ENCODE measurements at places on chromosomes 13 and 19. TPM values are rescaled to one million over a fixed set of nuclear protein-coding genes. Genes with fewer than 3 reads are reported as not detected.

SIGLECL1 gene
- total RNA-seq, result not detected

- no peak for DNase-seq
Measured at GRCh38 chr19:1170938-1171754, 2.9 kb downstream of the SBNO2 start.

DNA sequence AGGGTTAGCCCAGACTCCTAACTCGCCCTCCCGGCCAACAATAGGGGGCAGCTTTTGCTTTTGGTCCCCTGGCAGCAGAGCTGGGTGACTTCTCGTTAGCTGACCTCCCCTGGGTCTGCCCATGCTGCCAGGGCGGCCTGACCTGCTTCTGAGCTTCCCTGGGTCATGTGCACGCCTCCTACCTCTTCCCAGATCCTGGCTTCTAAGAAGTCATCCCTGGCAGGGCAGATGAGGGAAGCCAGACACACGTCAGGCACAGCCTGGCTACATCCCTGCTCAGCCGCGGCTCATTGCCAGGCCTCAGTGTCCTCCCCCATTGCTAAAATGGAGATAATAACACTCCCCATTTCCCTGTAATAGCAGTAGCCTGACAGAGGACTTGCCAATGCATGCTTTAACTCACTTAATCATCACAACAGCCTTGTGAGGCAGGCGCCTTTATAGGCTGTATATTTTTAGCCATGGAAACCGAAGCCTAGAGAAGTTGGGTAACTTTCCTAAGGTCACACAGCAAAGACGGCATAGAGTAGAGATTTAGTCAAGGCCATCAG lies 2.1 kb downstream of the KCNK6 start:
- no peak for DNase-seq

GRCh38 chr19:16184665-16185122 lies 516 bp upstream of the FAM32A start:
- DNase-seq, result no peak

DNA sequence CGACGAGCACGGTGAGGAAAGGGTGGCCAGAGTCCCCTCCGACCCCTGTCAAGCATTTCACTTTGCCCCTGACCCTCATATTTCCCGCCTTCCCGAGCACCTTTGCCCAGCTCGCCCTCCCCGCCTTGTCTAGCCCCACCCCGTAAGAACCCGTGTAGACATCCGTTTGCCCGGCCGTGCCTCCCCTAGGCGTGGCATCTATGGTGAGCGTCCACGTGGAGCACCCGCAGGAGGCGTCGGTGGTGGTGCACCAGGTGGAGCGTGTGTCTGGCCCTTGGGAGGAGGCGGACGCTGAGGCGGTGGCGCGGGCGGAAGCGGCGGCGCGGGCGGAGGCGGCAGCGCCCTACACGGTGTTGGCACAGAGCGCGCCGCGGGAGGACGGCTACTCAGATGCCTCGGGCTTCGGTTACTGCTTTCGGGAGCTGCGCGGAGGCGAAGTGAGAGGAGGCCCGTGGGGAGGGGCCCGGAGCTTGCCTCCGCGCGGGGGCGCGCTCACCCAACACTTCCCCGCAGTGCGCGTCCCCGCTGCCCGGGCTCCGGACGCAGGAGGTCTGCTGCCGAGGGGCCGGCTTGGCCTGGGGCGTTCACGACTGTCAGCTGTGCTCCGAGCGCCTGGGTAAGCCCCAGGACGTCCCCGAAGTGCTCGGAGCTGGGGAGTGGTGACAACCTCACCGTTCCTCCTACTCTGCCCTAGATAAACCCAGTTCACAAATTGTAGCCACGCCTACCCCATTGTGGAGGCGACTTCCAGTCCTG lies 4.2 kb downstream of the LTBP4 start:
- DNase-seq, result peak; percentile 86

DNA sequence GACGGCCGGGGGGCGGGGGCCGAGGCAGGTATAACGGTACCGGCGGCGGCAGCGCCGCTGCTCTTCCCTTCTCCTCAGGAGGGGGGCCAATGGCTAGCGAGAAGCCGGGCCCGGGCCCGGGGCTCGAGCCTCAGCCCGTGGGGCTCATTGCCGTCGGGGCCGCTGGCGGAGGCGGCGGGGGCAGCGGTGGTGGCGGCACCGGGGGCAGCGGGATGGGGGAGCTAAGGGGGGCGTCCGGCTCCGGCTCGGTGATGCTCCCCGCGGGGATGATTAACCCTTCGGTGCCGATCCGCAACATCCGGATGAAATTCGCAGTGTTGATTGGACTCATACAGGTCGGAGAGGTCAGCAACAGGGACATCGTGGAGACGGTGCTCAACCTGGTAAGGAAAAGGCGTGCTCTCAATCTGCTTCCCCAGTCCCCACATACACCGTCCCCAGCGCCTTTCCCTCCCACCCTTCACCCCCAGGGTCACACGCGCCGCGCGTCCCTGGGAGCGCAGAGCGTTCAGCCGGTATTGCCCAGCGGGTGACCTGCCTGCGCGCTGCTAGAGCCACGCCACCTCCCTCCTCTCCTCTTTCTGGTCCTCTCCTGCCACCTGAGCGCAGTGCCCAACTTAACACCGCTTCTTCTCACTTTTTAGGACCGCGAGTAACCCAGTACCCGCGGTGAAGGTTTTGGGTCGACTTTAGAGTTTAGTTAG lies 814 bp downstream of the NBEA start:
- peak; percentile 17 for DNase-seq

DNA sequence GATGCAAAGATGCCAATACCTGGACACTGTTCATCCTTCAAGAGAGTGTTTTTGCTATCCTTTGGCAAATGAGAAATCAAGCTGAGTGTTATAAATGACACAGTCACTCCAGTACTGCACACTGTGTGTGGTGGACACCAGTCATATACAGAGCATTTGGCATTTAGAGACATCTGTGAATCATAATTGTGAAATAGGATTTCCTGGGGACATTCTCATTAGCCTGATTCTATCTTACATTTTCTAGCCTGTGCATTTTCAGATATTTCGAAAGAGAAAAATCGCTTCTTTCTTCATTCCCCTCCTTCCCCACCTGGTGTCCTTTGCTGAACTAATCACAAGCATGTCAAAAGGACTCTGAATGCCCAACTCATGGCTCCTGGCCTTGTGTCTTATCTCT lies 781.0 kb upstream of the ARGLU1 start:
- DNase-seq, result no peak

- DNase-seq, result no peak
Measured at GRCh38 chr19:1018932-1019615, 1.8 kb downstream of the TMEM259 start.

- DNase-seq, result no peak
Measured at GRCh38 chr13:109144693-109145437, 515.5 kb downstream of the MYO16 start.

Measured in activated CD8-positive, alpha-beta T cell treated with anti-CD3 and anti-CD28 coated beads for 36 hours (primary cell).